T-helper 22 cell (primary cell): ENCODE measurements at places on chromosomes 7 and 10.
A peak's percentile ranks its signal among the peaks of the same experiment; 100 is the strongest.

GRCh38 chr10:96858038-96858705 lies 26.1 kb downstream of the LCOR start:
- no peak for DNase-seq

DNA sequence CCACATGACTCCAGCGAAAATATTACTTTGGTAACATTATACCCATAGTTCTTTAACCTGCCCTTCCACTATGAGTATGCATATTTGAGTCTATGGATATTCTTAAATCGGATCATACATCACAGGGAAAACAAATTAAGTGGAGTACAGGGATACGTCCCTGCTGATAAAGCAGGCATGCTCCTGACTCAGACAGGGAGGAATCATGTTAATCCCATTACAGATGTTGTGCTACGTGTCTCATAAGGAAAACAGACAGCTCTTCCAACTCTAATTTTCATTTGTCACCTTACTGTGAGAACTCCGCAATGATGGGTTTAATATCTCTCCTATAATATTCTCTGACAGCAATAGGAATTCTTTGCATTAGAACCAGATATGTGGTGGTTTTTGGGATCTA lies 469.5 kb upstream of the POM121L12 start:
- DNase-seq = no peak

GRCh38 chr7:24877790-24878311 lies 102.1 kb downstream of the OSBPL3 start:
- peak; percentile 1 for DNase-seq

- no peak for DNase-seq
These were observed 17.3 kb downstream of the TLL2 start for GRCh38 chr10:96496281-96496925.

GRCh38 chr7:46178661-46179060 lies 257.6 kb upstream of the IGFBP3 start:
- DNase-seq = no peak

DNA sequence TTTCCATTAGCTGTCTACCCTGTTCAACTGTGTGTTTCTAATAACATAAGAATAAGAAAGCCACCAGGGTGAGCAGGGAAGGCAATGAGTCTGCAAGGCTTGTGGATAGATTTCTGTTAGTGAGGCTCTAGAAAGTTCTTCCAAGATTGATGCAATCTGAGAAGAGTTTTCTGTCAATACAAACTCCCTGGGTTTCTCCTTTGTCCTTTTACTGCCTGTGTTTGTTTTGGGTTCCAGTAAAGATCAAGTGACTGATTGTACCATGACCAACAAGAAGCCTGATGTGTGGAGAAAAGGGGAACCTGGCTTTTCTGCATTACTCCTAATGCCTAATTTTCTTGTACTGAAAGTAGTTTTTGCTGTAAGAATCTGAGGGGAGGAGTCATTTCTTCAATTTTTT lies 139.9 kb downstream of the CFTR start:
- DNase-seq = no peak

DNA sequence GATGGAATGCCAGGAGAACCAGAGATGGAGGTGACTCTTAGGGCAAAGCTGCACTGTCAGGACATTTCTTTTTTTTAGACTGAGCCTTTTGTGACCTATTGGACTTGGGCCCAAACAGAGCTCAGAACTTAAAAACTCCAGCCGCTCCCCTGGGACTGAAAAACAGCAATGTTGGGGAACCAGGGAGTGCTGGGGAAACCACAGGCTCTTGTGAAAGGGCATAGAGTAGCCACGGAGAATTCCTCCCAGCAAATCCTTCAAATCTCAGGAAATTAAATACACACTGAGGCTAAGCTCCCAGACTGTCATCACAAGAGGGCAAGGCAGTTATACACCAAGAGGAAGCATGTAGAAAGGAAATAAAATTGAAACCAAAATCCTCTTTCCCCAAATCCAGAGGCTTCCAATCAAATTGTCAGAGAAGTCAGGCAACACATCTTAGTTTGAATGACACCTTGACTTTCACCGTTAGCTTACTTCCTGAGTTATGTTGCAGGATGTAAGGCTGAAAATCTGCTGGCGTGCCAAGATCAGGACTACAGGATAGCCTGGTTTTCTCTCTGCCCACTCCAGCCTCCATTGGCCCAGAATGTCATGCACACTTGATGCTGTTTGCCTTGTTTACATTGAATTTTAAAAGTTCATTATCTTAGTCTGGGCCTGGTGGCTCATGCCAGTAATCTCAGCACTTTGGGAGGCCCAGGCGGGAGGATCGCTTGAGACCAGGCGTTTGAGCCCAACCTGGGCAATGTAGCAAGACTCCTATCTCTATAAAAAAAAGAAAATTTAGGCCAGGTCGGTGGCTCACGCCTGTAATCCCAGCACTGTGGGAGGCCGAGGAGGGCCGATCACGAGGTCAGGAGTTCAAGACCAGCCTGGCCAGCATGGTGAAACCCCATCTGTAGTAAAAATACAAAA lies 2.6 kb upstream of the RFC2 start:
- no peak for DNase-seq

- DNase-seq = no peak
These were observed 200.3 kb upstream of the ZMIZ1 start for GRCh38 chr10:78868456-78868855.

DNA sequence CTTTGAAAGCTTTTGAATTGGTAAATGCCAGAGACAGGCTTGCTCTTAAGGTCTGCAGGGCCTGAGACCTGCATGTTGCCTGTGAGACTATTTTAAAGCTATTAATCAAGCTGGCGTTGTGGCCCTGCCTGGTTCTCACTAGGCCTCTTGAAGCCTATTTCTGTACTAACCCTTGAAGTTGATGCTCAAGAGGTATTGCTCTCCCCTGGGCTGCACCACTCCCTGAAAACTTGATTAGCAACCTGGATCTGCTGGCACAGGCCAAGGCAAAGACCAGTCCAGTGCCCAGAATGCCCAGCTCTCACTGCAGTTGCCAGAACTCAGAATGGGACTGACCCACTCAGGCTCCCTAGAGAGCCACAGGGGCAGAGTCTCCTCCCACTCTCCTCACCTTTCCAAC lies 220.0 kb upstream of the MEOX2 start:
- no peak for DNase-seq

GRCh38 chr7:2903682-2904162 lies 59.6 kb upstream of the GNA12 start:
- no peak for DNase-seq

- DNase-seq = peak; percentile 4
These were observed 155.5 kb downstream of the COBL start for GRCh38 chr7:51160990-51161615.

DNA sequence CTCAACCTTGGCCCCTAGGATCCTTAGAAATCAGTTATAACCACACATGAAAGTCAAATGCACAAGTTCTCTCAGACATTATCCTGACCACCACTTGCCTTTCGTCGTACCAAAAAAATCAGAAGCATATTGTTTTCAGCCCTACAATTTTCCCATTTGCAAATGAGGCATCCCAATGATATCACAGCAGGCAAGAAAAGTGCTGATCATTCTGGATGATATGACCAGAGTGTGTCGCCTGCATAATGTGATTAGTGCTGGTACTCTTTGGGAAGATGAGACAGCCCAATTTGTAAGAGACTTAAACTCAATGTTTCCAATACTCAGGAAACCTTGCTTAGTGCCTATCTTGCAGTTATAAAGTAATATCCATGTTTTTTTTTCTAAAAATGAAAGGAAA lies 168.0 kb downstream of the SORCS1 start:
- no peak for DNase-seq

GRCh38 chr10:124417895-124418725 lies 613 bp downstream of the OAT start:
- peak; percentile 20 for DNase-seq

- no peak for DNase-seq
These were observed 20.9 kb downstream of the ANKIB1 start for GRCh38 chr7:92266415-92267241.

- no peak for DNase-seq
These were observed 40.6 kb downstream of the PYROXD2 start for GRCh38 chr10:98374217-98374985.

DNA sequence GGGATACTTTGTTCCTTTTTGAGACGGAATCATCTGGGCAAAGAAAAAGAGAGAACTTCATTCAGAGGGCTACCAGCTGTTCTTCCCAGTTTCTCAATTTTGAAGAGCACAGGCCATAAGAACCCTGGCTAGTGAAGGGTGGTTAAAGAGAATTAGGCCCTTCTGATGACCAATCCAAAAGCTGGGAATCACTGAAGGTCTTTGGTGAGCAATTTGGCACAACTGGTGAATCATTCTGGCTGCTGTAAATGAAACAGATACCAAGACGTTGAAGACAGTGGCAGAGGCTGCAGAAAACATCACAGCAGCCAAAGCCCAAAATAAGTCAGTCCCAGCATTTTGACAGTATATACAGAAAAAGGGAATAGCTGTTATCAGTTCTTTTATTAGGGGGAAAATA lies 5.1 kb downstream of the RAPGEF5 start:
- DNase-seq = no peak

DNA sequence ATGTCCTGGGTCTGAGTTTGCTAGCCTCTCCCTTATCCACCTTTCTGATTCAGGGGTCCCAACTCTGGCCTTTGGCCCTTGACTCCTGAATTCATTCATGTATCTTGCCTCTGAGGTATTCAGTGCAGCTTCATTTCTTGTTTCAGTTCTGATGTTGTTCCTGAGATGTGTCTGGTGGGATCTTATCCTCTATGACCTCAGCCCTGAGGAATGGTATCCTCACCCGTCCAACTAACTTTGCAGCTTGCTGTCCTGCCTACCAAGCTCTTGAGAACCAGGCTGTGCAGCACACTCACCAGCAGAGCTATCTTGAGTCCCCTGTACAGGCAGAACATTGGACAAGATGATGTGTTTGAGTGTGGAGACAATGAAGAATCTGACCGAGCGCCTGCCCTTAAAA lies 13.8 kb downstream of the SUFU start:
- DNase-seq = no peak

GRCh38 chr7:1490837-1491236 lies 13.4 kb downstream of the INTS1 start:
- no peak for DNase-seq

GRCh38 chr7:8413600-8413999 lies 19.8 kb upstream of the NXPH1 start:
- no peak for DNase-seq

GRCh38 chr10:10293481-10293951 lies 724.2 kb upstream of the CELF2 start:
- no peak for DNase-seq

GRCh38 chr7:82945056-82945455 lies 217.6 kb downstream of the PCLO start:
- no peak for DNase-seq

DNA sequence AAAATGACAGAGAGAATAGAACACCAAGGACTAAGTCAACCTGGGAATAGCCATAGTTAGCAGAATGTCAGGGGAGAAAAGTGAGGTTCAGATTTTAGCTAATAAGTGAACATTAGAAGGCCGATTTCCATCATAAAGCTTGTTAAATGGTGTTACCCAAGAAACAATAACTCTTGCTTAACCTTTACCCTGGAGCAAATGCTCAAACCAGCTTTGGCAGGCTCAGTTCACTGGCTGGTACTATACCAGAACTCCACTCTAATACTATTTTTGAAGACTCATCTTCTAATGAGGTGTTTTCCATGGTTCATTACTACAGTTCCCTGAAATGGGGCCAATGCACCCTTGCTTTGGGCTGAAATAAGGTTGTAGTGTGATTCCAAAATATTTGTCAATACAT lies 61.3 kb downstream of the RNLS start:
- DNase-seq = no peak

- no peak for DNase-seq
These were observed 165.5 kb downstream of the PKD1L1 start for GRCh38 chr7:47782792-47783191.

- DNase-seq = no peak
These were observed 13.6 kb downstream of the GPRIN2 start for GRCh38 chr10:46542567-46543465.

DNA sequence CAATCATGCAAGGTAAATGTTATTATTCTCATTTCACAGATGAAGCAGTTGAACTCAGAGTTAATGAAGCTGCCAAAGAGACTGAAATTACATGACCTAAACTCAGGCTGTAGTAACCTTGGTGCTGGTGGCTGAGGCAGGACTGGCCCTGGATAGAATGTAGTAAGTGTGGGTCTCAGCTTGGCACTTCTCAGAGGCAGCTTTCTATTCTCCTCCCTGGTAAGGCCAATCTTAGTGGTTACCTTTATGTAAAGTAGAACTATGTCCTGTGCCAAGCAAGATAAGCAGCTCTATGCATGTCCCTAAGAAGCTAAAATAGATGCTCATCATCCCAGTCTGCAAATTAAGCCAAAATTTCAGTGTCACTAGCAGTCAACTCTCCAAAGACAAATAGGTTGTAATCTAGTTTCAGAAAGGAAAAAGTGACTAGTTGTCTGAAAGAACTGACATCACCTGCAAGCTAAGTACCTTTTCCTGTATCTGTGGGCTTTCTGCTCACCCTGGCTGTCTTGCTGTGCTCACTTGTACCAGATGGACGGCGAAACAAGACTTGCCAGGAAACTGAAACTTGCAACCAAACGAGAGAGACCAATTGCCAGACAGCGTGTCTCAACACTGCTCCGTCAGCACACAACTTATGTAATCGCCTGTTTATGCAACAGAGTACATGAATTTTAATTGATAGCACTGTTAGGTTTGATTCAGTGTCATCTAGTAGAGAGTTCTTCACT lies 43.7 kb downstream of the CH25H start:
- DNase-seq = peak; percentile 4

GRCh38 chr10:46098386-46098785 lies 52.3 kb upstream of the MSMB start:
- DNase-seq = no peak

DNA sequence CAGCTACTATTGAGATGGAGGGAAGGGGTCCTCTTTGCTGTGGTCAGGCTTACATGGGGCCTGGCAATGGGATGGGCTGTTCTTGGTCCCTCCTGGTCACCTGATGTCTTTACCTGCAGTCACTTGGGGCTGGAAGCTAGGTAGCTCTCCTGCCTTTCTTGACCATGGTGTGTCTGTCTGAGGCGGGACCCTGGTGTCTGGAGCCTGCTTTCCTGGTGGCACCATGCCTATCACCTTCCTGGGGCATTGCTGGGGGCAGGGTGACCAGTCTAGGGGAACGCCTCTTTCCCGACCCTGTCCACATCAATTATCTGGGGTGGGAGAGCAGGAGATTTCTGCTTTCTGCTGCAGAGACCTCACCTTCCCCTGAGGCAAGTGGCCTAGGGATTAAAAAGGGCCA lies 55.6 kb downstream of the ARHGAP22 start:
- no peak for DNase-seq

DNA sequence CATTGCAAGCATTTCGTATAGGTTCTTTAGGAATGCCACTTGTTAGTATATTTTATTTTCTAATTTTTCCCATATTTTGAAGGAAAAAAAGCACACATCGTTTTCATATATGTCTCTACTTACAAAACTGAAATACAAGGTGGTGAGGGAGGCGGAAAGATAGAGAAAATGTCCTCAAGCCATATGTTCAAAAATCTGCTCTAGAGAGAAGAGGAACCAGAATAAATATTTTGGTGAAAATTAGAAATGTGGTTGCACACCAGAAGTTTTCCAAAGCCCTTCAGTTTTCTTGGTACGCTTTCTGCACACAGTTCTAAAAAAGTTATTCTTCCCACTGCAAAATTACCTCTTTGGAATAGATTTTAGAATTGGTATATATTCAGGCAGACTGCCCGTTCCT lies 107.4 kb upstream of the RHOBTB1 start:
- no peak for DNase-seq
